ENCODE measurements at places on chromosomes 2 and 18.

- DNase-seq: no peak
Observed at GRCh38 chr2:6081955-6082624, 389.9 kb downstream of the SOX11 start.

DNA sequence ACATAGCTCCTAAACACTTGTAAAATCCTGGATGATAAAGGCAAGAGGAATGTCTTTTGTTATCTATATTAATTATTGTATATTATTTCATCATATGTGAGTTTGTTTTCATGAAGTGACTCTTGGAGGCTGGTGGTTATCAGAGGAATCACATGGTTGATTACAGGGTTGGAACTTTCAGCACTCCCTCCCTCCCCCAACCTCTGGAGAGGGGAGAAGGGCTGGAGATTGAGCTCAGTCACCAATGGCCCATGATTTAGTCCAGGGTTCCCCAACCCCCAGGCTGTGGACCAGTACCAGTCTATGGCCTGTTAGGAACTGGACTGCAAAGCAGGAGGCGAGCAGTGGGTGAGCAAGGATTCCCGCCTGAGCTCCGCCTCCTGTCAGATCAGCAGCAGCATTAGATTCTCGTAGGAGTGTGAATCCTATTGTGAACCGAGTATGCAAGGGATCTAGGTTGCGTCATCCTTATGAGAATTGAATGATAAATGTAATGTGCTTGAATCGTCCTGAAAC, 37.7 kb downstream of the FBXO48 start:
- no peak for DNase-seq

- no peak for DNase-seq
Observed at GRCh38 chr2:235116885-235117492, 165.2 kb downstream of the SH3BP4 start.

GRCh38 chr2:6168485-6168884, 476.3 kb downstream of the SOX11 start:
- no peak for DNase-seq

- no peak for DNase-seq
Observed at GRCh38 chr2:120204945-120205670, 18.1 kb downstream of the TMEM185B start.

GRCh38 chr2:39521876-39522517, 84.9 kb upstream of the MAP4K3 start:
- DNase-seq: no peak

- DNase-seq: no peak
Observed at GRCh38 chr2:11236335-11236734, 81.1 kb downstream of the SLC66A3 start.

DNA sequence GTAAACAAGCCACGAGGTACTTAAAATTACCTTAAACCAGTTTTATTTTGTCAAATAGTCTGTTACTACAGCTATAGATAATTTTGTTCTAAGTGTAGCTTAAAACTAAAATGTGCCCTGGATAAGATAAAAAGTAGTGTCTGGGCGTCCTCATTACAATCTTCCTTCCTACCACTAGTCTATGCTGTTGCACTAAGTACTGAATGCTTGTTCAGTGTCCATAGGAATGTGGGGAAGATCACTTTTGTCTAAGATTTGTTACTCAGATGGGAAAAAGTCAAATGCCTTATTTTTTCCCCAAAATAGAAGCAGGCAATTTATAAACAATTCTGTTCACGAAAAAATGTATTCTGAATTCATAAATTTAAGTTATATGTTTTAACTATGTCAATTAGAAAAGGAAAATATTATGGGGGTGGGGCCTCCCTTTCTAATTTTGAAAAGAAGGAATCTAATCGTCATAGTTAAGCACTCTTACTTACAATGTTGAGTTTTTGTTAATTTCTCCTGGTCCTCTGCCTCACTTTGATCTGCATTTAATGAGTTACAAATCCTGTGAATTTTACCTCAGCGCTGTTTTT, 140.4 kb upstream of the VRK2 start:
- DNase-seq: peak; percentile 30

DNA sequence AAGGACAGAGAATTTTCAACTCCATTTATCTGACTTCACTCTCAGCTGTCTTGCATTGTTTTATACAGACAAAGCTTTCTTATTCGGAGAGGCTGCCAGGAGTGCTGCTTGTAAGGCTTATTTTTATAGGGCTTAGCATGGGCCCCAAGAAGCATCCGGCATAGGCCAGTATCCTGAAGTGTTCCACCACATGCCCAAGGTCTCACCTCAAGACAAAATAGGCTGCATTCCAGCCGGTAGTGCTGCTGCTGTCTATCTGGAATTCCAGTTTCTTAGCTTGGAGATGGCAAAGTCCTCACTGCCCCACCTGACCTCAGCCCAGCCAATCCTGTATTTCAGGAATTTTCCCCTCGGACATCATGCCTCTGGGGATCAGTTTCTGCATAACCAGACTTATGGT, 47.6 kb upstream of the MCFD2 start:
- DNase-seq: no peak

- DNase-seq: no peak
Observed at GRCh38 chr2:230234122-230234722, 8.7 kb downstream of the SP140 start.

DNA sequence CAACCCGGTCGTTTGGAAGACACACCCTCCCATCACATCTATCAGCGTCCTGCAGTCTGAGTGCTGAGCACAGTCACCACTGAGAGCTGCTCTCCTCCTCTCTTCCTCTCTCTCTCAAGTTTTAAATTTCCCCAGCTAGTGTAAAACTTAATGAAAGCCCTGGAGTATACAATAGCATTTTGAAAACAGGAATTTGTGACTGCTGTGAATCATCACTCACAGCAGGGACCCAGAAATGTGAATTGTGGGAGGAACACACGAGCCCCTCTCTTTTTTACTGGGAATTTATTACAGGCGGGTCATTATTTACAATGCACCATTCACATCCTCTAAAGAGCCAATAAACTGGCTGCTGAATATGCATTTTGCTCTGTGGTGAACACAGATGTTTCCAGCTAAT, 185.0 kb upstream of the SMIM21 start:
- no peak for DNase-seq

GRCh38 chr2:46804794-46805193, 110.8 kb downstream of the MCFD2 start:
- DNase-seq: no peak

- DNase-seq: peak; percentile 37
Observed at GRCh38 chr2:234694244-234695013, 197.5 kb upstream of the ARL4C start.

DNA sequence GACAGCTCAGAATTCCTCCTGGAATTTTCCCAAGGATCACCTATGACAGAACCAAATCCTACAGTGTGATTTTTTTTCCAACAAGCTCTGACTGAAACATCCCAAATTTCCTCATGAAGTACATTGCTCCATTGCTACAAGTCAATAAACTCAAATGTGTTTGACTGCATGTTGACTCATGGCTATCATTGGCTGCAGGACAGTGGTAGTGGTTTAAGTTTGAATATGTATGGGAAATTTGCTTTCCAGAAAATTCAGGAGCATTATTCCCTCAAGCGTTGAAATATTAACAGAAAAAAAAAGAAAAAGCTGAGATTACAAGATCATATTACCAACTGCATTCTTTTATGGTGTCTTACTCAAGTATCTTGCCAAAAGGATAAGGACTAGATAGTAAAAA, 402.8 kb upstream of the DSEL start:
- no peak for DNase-seq

- no peak for DNase-seq
Observed at GRCh38 chr2:86706935-86707334, 13.2 kb upstream of the RMND5A start.

GRCh38 chr2:172091761-172092566, 6.7 kb downstream of the DLX1 start:
- DNase-seq: no peak

DNA sequence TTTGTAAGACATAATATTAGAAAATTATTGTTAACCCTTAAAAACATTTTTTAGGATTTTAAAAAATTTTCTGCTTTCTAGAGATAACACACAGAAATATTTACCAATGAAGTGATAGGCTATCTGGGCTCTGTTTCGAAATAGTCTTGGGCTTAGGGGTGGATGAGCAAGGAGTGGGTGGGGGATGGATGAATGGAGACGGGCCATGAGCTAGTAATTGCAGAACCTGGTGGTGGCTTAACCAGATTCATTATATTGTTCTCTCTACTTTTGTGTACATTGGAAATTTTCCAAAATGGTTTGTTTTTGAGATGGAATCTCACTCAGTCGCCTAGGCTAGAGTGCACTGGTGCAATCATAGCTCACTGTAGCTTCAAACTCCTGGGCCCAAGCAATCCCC, 89.6 kb downstream of the TCF7L1 start:
- DNase-seq: no peak

DNA sequence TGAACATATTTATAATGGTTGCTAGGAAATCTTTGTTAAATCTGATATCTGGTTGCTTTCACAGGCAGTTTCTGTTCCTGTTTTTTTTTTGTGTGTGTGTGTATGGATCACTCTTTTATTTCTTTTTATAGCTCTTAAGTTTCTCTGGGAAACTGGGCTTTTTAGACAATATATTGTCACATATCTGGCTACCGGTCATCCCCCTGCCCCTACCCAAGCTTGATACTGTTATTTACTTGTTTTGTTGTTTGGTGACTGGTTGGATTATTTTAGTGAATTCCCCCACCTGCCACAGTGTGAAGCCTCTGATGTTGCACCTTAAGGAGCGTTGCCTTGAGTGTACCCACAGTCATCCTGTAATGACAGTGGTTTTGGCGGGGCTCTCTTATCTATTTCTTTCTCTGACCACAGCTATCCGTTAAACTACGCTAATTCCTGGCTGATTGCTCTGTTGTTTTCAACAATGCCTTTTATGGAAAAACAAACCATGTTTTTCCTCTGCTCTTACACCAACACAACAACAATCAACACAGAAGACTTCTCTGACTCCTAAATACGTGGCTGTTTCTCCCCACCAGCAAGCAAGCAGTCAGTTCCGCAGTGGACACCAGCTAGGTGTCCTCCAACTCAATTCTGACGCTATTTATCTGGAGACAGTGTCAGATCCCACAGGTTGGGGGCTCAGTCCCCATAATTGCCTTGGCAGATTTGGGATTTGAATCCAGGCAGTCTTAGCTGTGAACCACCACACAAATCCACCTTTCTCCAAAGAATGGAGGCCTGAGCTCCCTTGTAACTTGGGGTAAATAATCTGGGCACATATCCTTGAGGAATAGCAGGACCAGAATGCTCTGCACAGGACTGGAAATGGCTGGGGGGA, 10.9 kb downstream of the GNLY start:
- DNase-seq: no peak

- DNase-seq: no peak
Observed at GRCh38 chr18:48663096-48663930, 124.5 kb downstream of the CTIF start.

DNA sequence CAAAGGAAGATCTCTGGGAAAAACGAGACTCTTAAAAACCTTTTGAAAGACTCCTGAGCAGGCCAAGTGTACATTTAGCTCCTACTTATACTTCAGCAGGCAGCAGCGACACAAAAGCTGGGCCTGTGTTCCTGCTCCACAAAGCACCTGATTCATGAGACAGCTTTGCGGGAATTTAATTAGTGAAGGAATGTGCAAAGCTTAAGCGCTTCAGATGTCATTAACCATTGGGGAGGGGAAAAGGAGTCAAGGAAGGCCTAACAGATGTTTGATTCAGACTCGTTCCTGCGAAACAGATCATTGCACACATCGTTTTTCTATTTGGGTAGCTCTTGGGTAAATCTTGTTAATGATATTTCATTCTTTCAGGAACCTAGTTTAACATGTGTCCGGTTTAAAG, 125.9 kb downstream of the MAIP1 start:
- DNase-seq: no peak

DNA sequence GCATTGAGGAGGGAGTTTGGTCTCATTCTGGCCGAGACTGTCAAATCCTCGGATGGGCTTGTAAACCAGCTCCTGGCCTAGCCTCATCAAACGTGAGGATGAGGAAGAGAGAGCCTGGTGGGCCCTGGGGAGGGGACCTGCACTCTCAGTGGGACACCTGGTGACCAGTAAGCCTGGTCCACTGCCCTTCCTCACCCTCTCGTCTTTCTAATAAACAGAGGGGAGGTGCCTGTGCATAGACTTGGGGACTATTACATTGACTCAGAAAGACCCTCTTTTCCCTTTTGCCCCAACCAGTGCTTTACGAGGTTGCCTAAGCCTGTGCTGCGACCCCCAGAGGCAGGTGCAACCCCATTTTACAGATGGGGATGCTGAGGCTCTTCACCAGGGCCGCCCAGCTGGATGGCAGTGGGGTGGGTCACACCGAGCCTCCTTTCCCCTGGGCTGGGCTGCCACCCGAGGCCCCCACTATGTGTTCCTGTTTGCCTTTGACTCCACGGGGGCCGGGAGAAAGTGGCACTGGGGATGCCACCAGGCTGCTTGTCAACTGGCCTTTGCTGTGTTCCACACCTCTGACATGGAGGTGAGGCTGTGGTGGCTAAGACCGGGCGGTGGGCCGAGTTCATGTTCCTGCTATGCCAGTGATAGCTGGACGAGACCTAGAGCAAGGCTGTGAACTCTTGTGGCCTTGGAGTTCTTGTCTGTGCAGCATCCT, 85.9 kb downstream of the GLI2 start:
- DNase-seq: no peak

GRCh38 chr18:9410515-9410914, 64.8 kb upstream of the RALBP1 start:
- no peak for DNase-seq

DNA sequence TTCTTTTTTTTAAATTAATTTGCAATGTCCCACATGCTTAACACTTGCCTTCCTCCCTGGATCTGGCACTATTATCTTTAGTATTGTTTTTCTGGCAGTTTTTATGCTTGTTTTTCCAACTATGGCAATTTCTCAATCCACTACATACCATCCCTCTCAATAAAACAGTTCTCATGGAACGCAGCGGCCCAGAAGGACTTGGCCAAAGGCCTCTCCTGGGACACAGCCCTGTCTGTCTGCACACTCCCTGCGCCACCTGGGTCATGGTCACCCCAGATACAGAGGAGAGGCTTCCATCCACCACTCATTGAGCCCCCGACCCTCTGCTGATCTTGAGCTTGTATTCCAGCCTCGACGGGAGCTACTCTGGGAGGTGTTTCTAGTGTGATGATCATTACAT, 91.2 kb downstream of the TWIST2 start:
- DNase-seq: no peak

DNA sequence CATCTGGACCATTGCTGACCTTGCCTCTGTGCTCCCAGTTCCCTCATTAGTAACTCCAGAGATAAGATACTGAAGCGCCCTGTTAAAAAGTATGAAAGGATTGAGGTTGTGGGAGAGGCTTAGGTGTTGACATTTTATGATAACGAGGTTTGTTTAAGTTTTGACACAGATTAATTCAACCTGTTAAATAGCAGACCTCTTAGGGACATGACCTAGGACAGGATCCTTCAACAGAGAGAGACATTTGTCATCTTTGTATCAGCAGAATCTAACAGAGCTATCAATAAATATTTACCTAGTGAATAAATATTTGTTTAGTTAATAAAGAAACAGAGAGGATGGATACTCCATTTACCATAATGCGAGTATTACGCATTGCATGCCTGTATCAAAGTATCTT, 99.5 kb downstream of the DCC start:
- no peak for DNase-seq

DNA sequence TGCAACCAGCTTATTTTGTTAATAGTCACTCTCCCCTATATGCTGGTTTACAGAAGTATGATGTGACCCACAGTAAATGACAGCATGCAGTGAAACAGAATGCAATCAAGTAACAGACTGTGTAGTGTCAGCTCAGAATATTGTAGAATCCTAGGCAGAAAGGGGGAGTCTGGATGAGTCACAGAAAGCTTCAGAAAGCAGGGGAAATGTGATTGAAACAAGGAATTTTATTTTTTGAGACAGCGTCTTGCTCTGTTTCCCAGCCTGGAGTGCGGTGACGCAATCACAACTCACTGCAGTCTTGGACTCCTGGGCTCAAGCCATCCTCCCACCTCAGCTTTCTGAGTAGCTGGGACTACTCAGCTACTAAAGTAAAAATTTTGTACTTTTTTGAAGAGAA, 219.9 kb upstream of the FBXO11 start:
- DNase-seq: no peak

All from non-pigmented ciliary epithelial cell (primary cell).